ENCODE measurements at places on chromosomes 3 and 15.

- no peak for DNase-seq
Measured at GRCh38 chr3:140546649-140547048, 131.2 kb upstream of the TRIM42 start.

GRCh38 chr15:101641129-101641764, 10.9 kb downstream of the TM2D3 start:
- DNase-seq, result peak; percentile 42

DNA sequence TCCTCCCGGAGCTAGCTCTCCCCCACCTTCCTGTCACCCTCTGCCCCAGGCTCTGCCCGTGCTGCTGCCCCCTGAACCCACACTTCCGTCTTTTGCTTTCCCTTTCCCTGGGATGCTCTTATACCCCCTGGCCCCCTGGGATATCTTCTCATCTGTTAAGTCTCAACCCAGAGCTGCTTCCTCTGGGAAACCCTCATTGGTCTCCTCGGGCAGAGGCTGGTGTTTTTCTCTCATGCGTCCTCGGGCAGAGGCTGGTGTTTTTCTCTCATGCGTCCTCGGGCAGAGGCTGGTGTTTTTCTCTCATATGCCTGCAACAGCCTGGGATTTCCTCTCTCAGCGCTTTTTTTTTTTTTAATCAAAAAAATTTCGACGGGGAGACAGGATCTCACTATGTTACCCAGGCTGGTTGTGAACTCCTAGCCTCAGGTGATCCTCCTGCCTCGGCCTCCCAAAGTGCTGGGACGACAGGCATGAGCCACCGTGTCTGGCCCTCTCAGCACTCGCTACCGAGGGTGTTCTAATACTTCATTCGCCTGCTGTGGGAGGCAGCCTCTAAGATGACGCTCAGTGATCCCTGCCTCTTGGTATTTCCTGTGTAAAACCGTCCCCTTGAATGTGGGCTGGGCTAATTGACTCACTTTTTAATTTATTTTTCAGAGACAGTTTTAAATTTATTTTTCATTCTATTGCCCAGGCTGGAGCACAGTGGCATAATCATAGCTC, 62.7 kb upstream of the TFRC start:
- DNase-seq, result no peak

GRCh38 chr3:88032245-88032644, 26.6 kb downstream of the CGGBP1 start:
- DNase-seq, result no peak

DNA sequence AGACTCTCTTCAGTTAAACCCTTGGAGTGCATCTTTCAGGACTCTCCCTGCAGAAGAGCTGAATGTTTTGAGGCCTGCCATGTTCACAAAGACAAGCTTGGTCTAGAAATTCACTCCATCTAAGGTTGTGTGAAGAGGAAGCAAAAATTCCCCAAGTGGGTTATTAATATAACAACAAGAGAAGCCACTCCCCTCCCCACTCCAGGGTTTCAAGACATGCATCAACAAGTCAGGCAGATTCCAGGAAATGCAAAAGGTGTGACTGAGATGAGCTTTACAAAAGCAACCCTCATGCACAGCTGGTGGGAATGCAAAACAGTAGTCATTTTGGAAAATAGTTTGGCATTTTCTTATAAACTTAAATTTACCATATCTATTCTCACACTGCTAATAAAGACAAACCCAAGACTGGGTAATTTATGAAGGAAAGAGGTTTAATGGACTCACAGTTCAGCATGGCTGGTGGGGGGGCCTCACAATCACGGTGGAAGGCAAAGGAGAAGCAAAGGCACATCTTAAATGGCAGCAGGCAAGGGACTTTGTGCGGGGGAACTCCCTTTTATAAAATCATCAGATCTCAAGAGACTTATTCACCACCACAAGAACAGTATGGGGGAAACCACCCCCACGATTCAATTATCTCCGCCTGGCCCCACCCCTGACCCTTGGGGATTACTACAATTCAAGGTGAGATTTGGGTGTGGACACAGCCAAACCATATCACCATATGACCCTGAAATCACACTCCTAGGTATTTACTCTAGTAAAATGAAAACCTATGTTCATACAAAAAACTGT, 31.3 kb downstream of the TARS3 start:
- no peak for DNase-seq

GRCh38 chr3:184531626-184532280, 29.8 kb upstream of the EPHB3 start:
- no peak for DNase-seq

DNA sequence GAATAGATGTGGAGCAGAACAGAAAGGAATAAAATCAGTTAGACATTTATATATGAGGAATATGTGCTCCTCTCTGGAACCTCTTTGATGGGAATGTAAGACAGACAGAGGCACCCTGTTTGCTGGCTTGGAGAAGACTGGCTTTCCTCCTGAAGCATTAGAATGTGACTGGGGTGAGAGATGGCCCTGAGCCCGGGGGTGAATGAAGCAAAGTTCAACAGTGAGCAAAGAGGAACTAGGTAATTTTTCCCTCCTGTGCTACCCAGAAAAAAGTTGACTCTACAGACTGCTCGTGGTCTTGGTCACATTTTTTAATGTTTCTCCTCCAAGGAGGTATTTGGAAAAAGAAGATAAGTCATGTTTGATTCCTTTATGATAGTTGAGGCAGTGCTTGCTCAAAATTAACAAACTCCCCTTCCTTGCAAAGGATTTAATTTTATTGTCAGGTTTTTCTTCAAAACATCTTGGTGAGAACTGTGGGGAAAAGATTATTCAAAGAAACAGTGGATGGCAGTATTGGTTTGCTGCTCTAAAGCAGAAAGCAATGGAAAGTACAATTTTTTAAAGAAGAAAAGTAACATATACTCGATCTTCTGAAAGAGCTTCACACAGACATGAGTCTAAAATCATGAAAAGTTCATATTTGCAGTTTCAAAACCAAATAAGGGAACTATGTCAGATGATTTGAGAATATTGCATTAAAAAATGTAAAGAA, 370.4 kb upstream of the CDIN1 start:
- no peak for DNase-seq

DNA sequence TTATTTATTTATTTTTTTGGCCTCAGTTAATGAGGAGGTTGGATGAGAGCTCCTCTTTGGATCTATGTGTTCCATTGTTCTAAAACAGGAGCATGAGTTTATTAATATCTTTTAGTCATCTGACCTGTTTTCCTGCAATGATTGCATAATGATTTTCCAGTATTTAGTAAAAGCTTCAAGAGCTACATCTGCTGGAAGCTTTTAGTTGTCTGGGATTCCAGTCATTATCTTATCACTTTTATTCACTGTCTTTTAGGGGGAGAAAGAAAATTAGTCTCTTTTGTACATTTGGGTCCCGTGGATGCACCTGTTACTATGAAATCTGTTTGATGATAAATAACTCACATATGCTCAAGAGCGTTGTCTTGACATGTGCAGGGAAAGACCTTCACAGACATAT, 1270.0 kb downstream of the ROBO1 start:
- DNase-seq, result no peak

- DNase-seq, result no peak
Measured at GRCh38 chr15:79396850-79397249, 35.3 kb upstream of the MINAR1 start.

- DNase-seq, result no peak
Measured at GRCh38 chr15:93200837-93201226, 111.8 kb upstream of the RGMA start.

GRCh38 chr3:9916346-9916733, 558 bp upstream of the IL17RC start:
- DNase-seq, result no peak

DNA sequence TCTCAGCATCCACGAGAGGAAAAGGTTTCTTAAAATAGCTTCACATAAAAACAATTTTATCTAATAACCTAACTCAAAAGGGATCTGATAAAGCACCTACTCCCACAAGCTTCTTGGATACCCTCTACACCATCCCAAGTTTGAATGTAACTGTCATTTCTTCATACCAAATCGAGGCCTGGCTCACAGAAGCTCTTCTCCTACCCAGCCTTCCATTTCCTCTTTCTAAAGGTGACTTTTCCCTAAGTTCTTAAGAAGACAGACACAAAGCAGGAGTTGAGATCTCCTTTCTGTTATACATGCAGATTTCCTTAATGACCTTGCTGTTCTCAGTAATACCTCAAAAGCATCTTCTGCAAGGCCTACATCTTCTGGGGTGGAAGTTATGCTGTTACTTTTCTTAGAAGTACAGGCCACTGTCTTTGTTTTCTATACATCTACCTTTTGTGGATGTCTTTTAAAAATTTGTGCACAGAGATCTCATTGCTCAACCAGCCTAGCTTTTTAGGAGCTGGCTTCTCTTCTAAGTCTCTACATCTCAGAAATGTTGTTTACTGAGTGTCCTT, 3.4 kb upstream of the LRRIQ4 start:
- DNase-seq, result no peak

- no peak for DNase-seq
Measured at GRCh38 chr3:5754602-5755001, 567.1 kb downstream of the EDEM1 start.

DNA sequence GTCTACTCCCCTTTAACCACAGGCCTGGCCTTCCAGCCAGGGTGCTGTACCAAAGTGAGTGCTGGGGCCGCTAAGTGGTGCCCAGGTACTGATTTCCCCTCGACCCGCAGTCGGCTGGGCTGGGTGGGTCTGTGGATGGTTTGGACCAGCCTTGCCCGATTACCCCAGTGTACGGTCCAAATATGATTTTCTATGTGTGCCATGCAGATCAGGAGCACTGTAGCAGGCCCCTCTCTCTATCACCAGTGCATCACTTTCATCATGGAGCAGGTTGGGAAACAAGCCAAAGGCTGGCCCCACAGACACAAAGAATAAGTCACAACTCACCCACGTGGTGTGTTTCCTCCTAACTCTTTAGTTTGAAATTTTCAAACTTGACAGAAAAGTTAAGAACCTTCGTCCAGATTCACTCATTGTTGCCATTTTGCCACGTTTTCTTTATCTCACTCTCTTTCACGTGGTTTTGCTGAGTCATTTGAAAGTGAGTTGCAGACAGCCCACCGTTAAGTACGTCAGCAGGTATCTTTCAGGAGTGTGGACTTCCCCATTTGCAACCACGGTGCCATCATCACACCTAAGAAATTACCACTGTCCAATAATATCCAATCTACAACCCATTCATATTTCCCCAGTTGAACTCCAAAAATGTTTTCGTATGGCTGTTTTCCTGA, 37.0 kb downstream of the ZNF710 start:
- no peak for DNase-seq

GRCh38 chr3:81393251-81393650, 368.2 kb downstream of the GBE1 start:
- DNase-seq, result no peak

GRCh38 chr3:100106531-100107141, 7.7 kb downstream of the FILIP1L start:
- no peak for DNase-seq

- no peak for DNase-seq
Measured at GRCh38 chr3:160746976-160747375, 9.1 kb upstream of the PPM1L start.

DNA sequence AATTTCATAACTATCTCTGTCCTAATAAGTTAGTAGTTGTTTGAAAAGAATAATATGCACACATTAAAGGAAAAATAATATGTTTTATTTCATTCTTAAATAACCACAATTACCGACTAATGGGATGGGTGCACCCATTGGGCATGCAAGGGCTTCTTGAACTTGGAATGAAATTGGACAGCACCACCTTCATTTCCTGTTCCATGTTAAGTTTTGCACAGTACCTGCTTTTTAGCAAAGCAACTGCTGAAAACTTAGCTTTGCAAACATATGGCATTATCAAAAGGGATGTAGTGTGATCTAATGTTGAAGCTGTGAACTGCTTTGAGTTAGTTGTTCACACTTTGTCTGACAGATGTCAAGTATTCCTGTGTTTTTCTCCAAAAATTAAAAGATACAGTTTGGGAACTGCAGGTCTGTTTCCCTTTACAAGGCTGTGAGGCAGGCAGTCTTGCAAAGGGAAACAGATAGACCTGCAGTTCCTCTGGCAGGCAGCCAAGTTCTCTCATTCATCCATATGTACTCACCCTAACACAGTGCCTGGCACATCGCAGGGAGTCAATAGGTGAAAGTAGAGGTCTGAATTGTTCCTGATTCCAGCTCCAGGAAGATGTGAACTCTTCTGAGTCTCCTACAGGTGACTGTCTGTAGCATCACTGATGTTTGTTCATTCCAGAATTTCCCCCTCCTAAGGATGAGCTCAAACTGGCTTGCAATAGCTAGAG, 64.3 kb upstream of the GOLGA8B start:
- no peak for DNase-seq

- DNase-seq, result no peak
Measured at GRCh38 chr15:35126236-35126635, 41.1 kb upstream of the NANOGP8 start.

DNA sequence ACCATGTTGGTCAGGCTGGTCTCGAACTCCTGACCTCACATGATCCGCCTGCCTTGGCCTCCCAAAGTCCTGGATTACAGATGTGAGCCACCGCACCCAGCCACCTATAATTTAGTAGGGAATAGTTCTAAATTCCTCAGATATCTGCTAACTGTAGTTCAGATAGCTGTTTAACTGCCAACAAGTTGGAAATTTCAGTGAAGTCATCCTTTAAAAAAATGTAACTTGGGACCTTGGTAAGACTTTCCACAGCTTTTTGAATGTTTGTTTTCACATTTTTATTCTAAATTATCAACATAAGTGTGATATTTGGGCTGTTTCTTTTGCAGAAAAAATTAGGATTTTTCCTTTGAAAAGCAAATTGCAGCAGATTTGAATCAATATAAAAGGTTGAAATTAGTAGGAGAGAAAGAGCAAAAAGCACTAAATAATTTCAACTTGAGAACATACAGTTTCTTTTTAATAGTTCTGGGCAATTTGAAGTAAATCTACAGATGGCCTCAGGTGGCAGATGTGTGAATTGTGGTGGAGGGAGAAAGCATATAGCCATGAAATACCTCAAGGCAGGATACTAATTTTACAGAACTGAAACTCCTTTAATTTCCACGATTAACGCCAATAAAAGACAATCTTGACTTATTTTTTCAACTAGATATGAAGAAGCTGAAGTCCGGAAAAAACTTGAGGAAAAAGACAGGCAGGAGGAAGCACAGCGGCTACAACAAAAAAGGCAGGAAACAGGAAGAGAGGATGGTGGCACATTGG, 34.3 kb downstream of the USP8 start:
- DNase-seq, result no peak

- DNase-seq, result no peak
Measured at GRCh38 chr15:47300596-47300995, 416.7 kb upstream of the SEMA6D start.

DNA sequence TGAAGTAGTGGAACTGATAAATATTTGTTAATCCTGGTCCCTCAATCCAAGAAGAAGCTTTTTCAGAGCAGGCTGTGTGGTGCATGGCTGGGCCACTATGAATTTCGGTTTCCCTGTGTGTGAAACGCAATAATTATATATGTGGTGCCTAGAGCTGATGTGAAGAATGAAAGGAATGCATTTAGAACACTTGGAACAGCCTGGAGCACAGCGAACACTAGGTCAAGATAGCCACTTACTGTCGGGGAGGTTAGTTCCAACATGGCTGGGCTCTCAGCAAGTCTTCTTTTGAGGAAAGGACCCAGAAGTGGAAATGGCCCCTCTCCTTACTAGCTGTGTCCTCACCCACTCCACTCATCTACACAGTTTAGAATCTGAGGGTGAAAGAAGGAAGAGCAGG, 245.7 kb downstream of the FHIT start:
- DNase-seq, result no peak

Data from stimulated activated CD8-positive, alpha-beta memory T cell treated with anti-CD3 and anti-CD28 coated beads, Interleukin-4, amount 100 ng/mL, for 1 hour (primary cell).